GM04504 (cell line): ENCODE measurements at places on chromosomes 16 and 17.

- DNase-seq, result no peak
Observed at GRCh38 chr17:32920293-32920692, 7.7 kb upstream of the TMEM98 start.

GRCh38 chr17:4144422-4144747, 1.4 kb downstream of the CYB5D2 start:
- no peak for DNase-seq

DNA sequence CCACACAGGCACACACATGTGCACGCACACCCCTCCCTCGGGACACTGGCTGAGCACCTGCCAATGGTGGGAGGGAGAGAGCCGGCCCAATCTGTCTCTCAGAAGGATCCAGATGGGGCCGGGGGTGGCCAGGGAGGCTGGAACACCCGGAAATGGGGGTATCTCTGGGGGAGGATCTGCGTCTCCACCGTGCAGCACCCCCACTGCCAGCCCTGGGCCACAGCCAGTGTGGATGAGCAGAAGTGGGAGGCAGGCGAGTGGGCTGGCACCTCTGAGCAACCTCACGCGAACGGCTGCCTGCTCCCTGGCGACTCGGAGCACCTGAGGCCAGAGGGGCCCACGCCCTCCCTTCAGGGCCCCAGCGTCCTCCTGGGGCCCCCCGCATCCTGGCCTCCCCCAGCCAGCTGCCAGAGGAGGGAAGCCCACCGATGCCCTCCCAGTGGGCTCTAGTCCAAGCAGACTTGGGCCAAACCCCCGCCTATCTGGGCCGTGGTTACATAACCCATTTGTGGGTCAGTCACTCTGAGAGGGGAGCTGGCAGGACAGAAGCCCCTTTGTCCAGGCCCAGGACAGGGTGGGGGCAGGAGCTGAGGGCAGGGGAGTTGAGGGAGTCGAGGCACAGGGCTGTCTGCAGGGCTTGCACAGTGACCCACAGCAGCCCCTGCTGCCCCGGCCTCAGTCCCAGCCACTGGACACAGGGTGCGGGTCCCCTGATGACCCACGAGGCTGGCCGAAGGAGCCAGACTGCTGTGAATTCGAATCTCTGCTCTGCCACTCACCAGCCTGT, 5.6 kb downstream of the CASKIN1 start:
- DNase-seq, result no peak

DNA sequence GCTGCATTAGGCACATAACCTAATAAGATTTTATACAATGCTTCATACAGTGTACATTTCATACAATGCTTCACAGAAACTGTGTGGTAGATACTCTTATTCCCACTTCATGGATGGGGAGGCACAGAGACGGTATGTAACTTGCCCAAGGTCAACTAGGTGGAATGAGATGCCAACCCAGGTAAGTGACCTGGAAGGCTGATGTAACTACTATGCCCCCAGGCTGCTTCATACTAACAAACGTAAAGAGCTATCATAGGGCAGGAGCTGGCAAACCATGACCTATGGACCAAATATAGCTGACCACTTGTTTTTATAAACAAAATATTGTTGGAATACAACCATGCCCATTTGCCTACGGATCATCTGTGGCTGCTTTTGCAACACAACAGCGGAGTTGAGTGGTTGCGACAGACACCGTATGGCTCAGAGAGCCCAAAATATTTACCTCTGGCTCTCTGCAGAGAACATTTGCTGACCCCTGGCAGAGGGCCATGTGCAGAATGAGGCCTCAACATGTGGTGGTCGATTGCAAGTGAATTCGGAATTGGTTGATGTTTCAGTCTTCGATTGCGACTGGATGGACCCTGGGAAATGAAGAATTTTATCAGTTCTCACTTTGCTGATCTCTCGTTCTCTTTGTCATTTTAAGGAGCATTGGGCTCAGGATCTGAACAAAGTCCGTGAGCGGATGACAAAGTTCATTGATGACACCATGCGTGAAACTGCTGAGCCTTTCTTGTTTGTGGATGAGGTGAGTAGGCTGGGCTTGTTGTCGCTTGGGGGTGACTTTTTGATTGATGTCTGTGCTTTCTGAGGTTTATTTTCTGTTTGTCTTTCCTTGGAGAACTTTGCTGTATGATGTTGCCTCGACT, 109.7 kb downstream of the PLCG2 start:
- DNase-seq, result no peak

DNA sequence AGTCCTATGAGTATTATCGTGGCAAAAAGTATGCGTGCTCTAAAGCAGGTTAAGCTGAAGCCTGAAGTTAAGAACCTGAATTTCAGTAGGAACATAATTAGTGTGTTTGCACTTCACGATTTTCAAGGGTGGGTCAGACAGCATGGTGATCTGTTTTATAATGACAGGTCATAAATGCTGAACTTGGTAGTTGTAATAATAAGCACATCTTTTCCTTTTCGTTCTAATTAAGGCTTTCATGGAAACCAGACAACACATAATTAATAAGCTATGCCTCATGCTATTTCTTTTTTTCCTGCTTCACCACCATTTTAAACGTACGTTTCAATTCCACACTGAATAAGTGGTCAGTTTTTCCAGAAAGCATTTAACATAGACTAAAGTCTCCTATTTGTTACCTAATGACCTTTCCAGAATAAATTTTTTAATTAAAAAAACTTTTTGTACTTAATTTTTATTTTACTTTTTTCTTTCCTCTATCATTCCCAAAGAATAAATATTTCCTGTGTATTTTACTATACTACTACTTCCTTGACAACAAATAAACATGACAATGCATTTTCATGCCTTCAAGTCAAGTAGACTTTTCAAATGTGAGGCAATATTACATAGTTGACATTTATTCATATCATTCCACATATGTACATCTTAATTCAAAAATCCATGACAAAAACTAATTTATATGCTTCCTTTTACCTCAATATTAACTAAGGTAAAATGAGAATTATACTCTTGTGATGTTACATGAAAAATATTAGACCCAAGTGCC, 22.4 kb downstream of the CMC2 start:
- DNase-seq, result no peak

- no peak for DNase-seq
Observed at GRCh38 chr17:46978489-46979146, 435 bp downstream of the RPRML start.

- DNase-seq, result no peak
Observed at GRCh38 chr17:81987161-81987770, 9.8 kb downstream of the ASPSCR1 start.

DNA sequence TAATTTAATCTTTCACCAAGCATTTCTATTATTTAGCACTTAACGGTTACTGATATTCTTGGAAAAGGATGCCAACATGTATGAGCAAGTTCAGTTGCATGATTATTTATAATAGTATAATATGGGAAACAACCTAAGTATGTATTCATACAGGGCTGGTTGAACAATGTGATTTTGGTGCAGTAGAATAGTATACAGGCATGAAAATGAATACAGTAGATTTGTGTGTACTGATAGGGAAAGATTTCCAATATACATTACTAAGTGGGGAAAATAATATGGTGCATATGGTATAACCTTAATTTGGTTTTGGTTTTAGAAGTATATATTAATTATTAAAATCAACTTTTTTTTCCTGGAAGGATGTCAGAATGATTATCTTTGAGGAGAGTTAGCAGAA, 109.1 kb downstream of the SPECC1 start:
- DNase-seq, result no peak
